ENCODE measurements at places on chromosomes 13 and 19.

GRCh38 chr13:48511621-48512230 lies 21.2 kb downstream of the RCBTB2 start:
- DNase-seq, result no peak

GRCh38 chr13:59478908-59479307 lies 684.8 kb downstream of the DIAPH3 start:
- DNase-seq, result no peak

GRCh38 chr13:42384265-42384664 lies 112.3 kb downstream of the AKAP11 start:
- no peak for DNase-seq

DNA sequence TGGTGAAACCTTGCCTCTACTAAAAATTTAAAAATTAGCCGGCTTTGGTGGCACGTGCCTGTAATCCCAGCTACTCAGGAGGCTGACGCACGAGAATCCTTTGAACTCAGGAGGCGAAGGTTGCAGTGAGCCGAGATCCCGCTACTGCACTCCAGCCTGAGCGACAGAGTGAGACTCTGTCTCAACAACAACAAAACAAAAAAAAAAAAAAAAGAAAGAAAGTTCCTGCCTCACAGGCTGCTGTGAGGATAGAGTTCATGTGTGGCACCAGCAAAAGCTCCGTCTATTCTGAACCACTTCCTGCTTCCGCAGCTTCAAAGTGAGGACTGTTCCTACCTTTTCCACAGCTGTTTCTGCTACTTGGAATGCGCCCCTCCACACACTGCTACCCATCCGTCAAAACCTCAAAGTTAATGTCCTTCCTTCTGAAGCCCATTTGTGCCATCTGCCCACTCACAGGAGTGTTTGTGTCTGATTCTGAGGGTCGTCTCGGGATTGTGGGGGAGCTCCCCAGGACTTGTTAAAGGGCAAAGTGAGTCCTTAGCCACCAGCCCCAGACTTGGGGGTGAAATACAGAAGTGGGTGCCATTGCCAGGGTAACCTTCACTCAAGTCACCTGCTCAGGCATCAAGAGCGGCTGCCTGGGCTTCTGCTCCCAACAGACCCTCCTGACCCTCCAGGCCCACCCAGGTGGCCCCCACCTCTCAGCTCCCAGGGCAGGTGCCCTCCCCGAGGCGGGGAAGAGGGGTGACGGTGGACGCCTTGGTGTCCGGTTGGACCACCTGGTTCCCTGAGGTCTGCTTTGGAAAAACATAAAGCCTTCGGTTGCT lies 2.9 kb downstream of the MFSD12 start:
- no peak for DNase-seq

DNA sequence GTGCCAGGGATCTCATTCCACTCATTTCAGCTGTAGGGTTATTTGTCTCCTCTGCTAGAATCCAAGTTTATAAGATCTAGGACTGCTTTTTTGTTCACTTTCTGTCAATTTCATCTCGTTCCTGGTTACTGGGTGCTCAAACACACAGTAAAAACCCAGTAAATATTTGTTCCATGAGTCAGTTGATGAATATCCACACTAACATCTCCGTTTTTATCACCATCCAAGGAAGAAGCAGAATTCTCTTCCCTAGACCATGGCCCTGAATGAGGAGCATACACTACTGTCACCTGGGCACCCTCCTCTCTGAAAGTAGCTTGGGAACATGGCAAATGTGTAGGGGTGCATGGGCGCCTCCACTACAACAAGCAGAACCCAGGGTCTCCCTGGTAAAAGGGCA lies 390.8 kb downstream of the FOXO1 start:
- DNase-seq, result no peak

GRCh38 chr13:110463871-110464510 lies 97.5 kb downstream of the RAB20 start:
- no peak for DNase-seq

DNA sequence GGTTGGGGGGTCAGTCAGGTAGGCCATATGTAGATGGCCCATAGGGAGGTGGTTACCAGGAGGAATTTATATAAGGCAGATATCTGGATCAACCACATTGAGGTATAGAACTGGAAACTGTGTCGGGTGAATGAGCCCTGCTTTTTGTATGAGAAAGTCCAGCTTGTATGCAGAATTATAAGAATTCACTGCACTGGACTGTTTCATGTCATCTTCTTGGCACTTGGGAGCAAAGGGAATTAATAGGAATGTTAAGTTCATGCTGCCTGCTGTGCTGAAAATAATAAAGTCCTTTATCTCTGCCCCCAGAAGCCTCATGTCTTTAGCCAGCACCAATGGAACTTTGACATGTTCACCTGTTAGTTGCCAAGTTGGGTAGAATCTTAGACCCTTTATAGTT lies 12.3 kb downstream of the BORA start:
- DNase-seq, result no peak

GRCh38 chr19:53818756-53819155 lies 5.4 kb downstream of the NLRP12 start:
- DNase-seq, result no peak

- DNase-seq, result no peak
Observed at GRCh38 chr13:29563941-29564340, 31.5 kb downstream of the SLC7A1 start.

- no peak for DNase-seq
Observed at GRCh38 chr13:34070544-34071303, 252.8 kb downstream of the RFC3 start.

GRCh38 chr19:18966307-18966706 lies 25.3 kb upstream of the HOMER3 start:
- no peak for DNase-seq

- DNase-seq, result no peak
Observed at GRCh38 chr19:2716722-2717637, 4.2 kb downstream of the DIRAS1 start.

DNA sequence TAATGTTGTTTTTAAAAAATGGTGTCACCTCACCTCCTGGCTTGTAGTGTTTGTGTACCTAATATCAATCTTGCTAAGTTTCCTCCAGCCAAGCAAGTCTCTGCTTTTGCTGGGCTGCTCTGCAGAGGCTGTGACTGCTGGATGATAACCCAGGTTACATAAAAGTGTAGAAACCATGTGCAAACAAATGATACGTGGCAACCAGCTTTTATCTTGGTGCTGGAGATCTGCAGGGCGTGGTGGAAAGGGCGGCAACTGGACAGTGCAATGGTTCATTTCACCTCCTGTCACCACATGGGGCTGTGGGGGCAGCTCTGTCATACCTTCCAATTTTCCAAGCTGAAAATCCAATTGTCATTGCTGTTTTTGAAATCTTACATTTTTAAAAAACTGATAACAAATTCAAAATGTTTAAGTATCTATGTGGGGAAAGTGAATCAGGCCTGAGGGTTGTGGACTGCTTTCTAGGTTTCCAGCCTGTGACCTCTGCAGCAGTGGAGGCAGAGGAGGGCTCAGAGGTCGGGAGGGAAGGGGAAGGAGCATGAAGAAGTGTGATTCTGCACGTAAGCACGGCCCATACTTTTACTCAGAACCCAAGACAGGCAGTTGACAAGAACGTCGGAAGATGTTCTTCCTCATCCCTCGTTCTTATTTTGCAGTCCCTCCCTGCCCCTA lies 9.7 kb downstream of the GPR42 start:
- no peak for DNase-seq

DNA sequence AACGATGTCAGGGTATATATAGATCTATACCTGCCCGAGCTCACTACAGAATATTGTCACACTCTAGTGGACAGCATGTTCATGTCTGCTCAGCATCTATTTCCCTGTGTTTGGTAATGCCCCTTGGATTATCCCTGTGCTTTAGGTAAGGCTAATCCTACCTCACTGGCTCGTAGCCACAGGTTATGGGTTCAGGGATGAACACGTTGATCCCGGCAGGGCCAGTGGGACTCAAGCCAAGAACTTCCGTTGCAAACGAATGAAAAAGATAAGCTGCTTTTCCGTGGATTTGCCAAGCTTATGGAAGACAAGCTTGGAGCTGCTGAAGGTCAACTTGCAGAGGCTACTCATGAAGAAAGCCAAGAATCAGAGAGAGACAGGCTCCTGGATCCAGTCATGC lies 400.0 kb upstream of the TSHZ3 start:
- no peak for DNase-seq
